Stimulated activated CD4-positive, alpha-beta T cell treated with anti-CD3 and anti-CD28 coated beads, Interleukin-15, amount 100 ng/mL, for 48 hours (primary cell): ENCODE measurements at places on chromosomes 6 and 20.

DNA sequence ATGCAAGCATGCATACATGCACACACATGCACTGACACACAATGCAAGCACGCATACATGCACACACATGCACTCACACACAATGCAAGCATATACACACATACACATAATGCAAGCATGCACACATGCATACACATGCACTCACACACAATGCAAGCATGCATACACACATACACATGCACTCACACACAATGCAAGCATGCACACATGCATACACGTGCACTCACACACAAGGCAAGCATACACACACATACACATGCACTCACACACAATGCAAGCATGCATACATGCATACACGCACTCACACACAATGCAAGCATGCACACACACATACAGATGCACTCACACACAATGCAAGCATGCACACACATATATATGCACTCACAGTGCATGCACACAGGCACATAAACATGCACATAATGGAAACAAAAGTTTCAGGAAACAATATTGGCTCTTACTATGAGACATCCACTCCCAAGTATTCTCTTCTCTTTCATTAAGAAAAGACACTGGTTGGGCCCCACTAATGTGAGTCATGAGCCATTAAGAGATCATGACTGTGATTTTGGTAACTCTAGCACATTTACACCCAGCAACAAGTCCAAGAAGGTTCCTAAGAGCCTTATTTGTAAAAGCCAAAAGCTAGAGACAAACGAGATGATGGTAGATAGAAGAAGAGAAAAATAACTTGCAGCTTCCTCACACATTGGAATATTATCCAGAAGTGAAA is 22.2 kb downstream of the APCDD1L start:
- DNase-seq = no peak

DNA sequence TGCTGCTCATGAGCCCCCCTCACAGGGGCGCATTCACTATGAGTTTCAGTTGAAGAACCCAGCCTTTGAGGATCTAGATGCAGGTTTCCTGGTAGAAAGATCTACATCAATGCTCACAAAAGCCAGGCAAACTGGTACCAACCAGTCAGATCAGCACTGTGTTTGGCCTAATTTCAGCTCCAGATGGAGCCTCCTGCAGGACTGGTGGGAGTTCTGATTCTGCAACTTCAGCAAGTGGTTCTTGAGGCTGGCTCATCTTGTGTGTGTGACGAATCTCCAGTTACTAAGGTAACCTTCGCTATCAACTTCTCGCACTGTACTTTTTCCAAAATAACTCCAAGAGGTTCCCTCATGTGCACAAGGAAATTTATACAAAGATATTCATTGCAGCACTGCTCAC is 118.8 kb downstream of the ZMYND8 start:
- DNase-seq = no peak

DNA sequence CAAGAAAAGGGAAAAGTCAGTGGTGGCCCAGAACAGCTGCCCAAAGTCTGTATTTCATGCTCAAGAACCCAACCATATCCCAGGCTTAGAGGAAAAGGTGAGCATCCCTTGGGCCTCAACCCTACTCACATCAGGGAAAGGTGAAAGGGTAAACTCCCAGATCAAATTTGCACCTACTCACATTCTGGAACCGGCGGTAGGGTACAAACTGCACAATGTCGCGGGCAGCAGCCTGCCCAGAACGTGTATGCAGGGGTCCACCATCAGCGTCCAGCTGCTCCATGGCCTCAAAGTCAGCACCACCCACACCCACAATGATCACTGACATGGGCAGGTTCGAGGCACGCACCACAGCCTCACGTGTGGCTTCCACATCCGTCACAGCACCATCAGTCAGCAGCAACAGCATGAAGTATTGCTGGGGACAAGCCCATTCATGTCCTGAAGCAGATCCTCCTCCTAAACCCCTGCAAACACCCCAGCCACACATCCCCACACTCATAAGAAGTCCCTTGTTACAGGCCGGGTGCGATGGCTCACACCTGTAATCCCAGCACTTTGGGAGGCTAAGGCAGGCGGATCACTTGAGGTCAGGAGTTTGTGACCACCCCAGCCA is 10.9 kb downstream of the SPAG4 start:
- no peak for DNase-seq

GRCh38 chr20:62014488-62014775 is 51.2 kb downstream of the TAF4 start:
- DNase-seq = no peak

DNA sequence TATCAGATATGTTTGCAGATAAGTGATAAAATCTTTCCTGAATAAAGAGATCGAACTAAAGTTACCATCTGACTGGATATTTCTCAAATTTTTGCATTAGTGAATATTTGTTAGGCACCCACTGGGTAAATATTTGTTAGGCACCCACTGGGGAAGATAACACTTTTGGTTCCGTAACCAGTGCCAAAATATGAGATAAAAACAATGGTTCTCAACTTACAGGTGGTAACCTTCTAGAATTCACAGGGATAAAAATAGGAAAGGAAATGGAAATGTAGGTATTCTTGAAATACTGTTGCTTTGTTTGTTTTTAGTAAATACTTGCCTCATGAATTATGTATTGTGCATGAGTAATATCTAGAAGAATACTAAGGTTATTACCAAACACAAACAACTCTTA is 245.0 kb upstream of the KHDRBS2 start:
- DNase-seq = no peak

DNA sequence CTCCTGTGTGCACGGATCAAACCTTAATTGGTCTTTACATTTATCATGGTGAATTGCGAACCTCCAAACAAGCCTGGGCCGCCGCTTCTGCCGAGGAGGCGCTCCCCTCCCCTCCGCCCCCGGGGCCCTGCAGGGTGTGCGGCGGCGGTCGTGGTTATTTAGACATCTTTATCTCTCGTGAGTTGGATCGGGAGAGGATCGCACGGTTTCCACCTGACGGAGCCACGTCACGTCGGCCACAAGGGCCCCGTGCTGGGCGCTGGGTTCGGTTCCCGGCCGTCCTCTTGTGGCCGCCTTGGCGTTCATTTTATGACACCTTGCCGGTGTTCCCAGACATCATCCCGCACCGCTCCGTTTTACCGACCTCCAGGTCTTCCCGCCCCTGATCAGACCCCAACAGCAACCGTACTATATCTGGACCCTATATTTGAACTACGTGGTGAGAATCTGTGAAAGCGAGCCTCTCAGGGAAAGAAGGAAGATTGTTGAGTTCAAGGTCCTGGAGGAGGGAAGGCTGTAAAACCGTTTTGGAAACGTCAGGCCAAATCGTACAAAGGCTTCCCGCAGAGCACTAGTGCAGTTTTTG is 1.3 kb upstream of the CNR1 start:
- no peak for DNase-seq

- DNase-seq = no peak
Observed at GRCh38 chr6:40440053-40440452, 147.1 kb downstream of the LRFN2 start.

DNA sequence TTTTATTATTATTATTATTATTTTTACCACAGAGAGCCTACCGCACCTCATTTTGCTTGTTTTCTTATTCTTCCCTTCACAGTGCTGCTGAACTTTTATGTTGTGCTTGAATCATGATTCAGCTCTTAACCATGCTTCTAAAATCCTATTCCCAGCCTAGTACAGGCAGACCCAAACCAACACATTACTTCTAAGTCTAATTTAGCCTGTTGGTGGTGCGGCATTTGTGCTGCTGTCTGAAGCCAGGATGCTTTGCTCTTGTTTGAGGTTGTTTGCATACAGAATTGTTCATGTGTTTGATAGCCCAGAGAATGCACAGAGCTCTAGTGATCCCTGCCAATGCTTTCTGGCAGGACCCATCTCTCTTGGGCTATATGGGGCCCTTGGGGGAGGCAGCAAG is 213.5 kb upstream of the KCNG1 start:
- DNase-seq = no peak

DNA sequence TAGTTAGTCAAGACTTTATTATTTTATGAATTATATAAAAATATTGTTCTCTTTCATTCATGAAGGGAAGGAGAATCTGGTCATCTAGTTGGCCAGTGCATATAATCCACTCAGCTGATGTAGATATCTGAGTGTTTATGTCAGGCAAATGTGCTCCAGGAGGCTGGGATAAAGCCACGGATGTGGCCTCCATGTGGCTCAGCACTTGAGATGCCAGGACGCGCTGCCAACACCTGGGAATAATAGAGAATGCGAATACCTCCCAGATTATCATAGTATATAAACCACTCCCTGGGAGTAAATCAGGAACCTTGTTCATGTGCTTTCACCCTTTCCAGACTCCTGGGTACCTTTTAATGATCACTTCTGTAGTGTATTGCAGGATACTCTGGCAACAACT is 1006.0 kb downstream of the KIF16B start:
- DNase-seq = no peak

DNA sequence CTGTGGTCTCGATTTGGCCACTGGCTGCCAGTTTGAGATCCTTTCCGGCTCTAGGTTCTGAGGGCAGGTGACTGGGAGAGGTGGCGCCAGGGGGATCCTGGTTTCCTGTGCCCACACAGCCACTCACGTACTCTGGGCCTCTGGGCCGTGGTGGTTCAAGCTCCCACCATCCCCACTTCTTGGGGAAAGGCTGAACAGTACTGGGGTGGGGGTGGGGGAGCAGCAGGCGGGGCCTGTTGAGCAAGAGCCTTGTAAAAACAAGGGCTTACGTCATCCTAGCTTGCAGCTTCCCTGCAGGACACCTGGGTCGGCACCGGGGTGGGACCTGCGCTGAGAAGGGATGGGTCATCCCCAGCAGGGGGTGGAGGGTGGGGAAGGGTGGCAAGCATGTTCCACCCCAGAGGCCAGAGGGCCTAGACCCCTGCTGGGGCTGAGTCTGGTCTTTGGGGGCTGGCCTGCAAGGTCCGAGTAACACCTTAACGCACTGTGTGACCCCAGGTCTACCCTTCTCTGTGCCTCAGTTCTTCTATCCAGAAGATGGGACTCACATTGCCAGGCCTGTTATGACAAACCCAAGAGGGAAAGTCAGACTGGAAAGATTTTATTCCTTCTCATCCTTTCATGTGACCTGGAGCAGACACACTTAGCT is 3.1 kb upstream of the CEBPB start:
- DNase-seq = no peak
